ENCODE measurements at places on chromosomes 1 and 21.

DNA sequence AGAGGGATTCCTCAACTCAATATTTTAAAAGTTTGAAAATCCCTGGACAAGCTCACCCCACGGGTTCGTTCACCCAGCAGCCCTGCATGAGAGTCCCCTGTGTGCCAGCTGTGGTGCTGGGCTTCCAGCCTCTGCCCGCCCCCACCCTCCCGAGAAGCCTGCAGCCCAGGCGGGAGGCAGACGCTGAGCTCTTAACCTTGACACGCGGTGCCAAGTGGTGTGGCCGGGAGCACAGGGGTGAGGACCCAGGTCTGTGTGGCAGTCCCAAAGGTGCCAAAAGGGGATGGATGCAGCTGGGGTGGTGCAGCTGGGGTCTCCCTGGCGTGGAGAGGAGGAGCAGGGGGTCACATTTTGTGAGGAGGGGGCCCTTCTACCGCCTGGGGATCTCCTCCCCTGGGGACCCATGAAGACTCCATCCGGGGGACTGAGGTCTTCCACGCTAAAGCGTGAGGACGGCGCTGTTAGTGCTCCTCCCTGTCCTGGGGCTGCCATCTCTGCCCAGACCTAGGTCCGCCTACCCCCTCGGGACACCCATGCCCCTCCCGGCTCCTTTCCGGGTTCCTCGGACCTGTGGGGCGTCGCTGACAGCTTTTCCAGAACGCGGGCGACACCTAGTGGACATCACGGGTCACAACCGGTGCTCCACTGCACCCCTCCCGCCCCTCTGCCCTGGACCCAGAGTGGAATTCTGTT, 12.9 kb downstream of the PLA2G2F start:
- DNase-seq = peak; percentile 72

DNA sequence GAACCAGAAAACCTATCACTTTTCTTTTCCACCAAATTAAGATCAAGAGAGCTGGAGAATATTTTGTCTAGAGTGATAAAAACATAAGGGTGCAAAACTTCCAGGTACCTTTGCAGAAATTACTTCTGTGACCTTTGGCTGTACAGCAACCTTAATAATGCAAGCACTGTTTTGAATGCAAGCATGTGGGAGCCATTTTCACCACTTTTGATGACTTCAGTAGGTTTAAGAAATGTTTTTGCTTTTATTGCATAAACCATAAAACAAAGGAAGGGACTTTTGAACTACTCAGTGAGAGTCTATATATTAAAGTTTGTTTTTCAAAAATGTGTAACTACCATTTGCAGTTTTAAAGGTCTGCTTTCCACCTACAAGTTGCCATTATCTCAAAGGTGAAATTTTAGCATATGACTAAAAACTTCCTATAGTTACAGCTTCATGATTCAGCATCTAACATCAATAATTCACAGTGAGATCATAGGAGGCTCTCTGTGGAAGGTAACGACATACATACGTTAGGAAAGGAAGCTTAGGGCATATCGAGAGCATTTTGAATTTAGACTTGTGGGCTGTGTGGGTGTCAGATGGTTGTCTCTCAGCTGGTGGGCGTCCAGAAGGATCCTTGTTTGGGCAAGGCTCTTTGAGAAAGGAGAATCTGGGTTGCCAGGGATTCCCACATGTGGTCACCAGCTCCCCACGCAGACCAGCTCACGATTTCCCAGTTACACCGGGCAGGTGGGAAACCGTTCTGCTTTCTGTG, 1.1 kb upstream of the GADD45A start:
- peak; percentile 53 for DNase-seq

DNA sequence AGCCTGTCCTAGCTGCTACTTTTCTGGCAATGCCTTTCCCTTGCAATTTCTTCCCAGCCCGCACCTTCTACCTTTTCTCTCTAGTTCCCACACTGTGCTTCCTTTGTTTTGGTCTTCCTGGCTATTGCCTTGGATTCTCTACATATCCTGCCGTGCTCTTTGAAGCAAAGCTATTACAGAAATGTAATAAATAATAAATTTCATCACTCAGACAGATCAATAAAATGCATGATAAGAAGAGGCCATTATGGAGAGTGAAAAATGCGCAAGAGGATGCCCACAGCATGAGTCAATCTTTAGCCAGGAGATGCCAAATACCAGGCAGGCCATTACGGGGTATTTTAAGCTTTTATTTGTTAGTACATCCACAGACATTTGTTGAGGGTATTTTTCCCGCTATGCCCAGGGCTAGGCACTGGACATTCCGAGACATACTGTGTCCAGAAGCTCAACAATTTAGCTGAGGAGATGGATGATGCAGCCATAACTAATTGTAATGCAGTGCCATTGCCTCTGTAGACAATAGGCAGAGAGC, 163.6 kb downstream of the ST6GALNAC3 start:
- DNase-seq = peak; percentile 65

GRCh38 chr1:173864179-173864867, 3.5 kb downstream of the GAS5 start:
- no peak for DNase-seq

DNA sequence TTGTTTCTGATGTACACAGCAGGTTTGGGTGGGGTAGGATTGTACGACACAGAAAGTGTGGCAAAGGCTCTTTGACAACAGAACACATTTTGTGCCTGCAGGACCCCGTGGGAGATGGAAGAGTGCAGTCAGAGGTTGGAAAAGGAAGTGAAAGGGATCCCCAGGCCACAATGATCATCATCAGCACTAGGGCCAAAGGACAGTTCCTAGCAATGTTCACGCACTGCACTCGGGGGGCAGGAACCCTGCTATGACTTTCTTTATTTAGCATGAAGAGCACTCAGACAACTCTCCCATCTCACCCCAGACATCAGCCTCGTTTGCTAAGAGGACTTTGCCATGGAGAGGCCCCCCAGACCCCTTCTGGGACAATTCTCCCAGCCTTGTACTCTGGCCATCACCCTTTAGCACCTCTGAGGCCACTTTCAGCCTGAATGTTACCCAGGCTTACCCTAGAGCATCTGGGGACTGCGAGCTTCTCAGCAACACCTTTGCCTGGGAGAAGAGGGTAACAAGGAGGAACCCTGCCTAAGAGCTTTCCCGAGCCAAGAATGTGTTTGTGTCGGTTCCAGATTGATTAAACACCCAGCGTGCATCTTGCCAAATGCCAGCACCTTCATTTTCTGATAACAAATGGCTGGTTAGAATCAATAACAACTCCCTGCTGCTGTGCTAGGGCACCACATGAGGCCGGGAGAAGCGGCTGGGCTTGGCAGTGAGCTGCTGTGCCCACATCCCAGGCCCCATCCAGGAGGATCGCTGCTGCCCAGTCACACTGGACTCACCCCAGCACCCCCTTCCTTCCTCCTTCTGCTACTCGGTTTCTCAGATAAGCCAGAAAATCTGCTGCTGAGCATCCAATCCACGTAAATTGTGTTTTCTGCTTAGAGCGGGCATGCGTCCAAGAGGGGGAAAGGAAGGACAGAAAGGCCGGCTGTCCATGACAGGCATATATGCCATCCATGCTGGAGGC, 633.1 kb downstream of the AJAP1 start:
- DNase-seq = no peak

- no peak for DNase-seq
Observed at GRCh38 chr1:53895421-53895820, 1.4 kb downstream of the DIO1 start.

DNA sequence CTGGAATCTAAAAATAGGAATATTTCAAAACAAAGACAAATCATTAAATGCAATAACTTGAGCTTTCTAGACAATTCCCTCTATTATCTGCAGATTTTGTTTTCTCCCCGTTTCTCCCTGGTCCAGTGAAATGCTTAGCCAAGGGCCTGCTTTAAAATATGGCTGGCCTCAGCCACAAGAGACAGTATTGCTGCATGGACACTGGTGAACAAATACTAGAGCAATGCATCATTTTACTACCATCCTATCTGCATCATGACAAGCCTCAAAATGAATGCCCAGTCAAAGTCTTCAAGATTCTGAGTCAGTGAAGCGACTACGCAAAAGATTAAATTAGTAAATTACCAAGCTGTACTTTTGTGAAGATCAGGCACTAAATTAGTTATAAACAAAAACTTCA, 80.5 kb downstream of the ENAH start:
- peak; percentile 47 for DNase-seq

DNA sequence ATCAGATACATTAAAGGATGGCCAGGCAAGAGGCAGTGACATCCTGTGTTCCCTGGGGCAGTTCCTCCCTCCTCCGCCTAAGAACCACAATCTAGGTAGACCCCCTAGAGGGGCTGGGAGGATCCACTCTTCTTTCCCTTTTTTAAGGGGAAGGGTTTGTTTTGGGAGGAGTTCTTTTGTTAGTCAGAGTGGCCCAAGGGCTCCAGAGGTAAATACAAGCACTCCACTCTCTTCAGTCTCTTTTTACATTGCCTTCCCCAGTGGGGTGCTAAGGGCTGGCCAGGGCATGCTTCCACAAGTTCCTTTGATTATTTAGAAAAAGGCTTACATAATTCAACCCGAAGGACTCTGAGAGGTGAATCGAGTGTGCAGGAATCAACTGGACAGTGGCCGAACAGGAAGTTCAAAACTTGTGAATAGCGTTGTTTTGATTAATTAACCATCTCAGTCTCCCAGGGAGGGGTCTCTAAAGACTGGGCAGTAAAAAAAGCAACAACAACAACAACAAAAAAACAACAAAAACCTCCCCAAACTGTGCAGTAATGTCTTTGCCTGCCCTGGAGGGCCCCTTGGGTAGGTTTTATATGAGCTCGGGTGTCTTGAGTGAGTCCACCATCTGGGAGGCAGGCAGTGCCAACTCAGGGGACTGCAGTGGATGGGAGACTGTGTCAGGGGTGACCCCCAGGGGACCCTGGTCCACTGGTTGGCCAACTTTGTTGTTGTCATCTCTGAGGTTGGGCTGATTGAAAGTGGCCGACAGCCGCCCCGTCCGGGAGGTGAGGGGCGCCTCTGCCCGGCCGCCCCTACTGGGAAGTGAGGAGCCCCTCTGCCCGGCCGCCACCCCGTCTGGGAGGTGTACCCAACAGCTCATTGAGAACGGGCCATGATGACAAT, 33.2 kb upstream of the ENO1 start:
- DNase-seq = no peak

DNA sequence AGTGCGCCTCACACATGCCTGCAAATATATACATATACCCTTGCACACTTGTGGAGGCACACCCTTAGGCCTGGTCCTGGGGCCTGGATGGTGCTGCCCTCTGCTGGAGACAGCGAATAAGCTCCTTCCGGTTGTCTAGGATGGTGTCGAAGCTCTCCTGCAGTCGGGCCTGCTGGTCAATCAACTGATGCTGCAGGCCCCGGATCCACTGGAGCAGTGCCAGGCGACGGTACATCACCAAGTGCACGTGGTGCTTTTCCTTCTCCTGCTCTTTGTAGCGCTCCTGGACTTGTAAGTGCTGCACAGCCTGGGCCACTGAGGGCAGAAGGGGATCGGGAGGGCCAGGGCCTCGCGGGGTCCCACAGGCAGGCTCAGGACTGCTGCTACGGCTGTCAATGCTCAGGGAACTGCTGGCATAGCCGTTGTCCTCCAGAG, 3.1 kb downstream of the C1orf216 start:
- peak; percentile 70 for DNase-seq

- no peak for DNase-seq
Observed at GRCh38 chr1:158830904-158831507, at the start of gene MNDA. MNDA (plus strand) TSS chr1:158831351; CDS start chr1:158842154, 10,803 bp downstream.

DNA sequence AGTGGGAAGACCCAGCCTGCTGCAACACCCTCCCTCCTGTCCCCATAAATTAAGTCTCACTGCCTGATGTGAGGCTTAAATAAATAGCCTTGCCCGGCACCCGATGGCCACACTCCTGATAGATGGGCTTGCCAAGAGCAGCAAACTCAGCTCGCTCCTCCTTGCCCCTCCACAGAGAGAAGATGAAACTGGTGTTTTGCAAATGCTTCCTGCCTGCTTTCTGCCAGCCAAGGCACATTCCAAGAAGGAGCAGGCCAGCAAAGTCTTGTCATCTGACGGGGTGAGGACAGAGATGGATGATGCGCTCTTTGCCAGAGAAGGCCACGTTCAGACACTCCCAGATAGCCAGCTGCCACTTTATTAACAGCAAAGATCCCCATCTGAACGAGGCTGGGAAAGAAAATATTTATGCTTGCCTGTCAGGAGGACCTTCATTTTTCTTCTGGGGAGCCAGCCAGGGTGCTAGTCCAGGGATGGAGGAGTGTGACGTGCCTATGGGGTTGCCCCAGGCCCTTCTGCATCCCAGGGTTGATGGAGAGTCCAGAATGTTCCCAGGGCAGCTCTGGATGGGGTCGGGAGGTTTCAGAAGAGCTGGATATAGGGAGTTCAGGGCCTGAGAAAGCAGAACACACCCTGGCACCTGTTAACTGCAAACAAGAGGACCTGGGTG, 265.4 kb downstream of the FOXD2 start:
- DNase-seq = no peak

DNA sequence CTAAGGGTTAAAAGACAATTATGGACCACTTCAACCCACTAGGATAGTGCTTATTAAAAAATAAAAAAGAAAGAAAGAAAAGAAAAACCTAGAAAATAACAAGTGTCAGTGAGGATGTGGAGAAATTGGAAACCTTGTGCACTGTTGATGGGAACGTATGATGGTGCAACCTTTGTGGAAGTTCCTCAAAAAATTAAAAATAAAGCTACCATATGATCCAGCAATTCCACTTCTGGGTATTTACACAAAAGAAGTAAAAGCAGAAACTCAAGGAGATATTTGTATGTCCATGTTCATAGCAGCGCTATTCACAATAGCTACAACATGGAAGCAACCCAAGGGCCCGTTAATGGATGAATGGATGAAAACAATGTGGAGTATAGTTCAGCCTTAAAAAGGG, 115.2 kb upstream of the ATP1A1 start:
- no peak for DNase-seq

DNA sequence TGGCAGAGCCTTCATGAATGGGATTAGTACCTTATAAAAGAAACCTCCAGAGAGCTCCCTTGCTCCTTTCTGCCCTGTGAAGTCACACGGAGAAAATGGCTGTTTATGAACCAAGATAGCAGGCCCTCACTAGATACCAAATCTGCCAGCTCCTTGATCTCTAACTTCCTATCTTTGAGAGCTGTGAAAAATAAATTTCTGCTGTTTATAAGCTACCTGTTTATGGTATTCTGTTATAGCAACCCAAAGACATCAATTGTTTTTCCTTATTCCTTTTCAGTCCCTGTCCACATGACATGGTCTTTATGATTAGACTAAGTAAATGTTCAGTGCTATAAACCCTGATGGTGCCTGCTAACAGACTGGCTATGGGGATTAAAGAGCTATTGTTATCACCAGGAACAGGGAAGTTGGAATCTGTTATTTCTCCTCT, 9.7 kb upstream of the STIL start:
- DNase-seq = no peak

Measured in fibroblast of skin of right quadriceps (primary cell).